ENCODE measurements at places on chromosomes 1 and 21.

- DNase-seq = no peak
Observed at GRCh38 chr1:155920717-155921116, 9.6 kb upstream of the RIT1 start.

DNA sequence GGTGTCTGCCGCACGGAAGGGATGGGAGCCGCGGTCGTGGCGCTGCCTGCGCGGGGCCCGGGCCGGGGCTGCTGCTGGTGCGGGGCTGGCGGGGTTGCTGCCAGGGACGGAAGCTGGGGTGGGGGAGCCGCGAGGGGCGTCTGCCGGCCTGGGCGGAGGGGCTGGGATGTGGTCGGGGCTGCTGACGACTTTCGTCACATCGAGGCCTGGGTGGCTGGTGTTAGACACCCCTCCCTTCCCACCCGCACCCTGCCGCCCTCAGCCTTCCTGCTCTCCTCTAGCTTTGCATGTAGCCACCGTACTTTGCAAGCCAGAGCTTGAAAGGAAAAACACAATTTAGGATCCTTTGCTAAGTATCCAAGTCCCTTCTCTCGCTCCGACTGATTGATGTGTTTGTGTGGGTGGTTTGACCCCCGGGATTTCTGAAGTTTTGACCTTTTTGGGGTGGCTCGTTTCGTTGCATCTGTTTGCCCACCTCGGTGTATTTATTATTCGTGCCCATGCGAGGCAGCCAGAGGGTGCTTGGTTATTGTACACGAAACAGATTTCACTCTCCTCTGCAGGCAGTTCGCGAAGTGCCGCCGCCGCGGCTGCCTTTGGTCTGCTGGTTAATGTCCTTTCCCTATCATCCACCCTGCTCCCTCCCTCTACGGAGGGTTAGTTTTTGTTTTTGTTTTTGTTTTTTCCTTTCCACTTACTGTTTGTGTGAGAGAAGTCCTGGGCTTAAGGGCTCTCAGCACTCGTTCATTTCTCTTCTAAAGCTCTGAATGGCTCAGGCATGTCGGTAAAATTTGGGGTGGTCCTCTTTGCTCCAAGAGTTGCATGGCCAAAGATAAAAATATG, 868 bp downstream of the C1orf21 start:
- peak; percentile 3 for DNase-seq

DNA sequence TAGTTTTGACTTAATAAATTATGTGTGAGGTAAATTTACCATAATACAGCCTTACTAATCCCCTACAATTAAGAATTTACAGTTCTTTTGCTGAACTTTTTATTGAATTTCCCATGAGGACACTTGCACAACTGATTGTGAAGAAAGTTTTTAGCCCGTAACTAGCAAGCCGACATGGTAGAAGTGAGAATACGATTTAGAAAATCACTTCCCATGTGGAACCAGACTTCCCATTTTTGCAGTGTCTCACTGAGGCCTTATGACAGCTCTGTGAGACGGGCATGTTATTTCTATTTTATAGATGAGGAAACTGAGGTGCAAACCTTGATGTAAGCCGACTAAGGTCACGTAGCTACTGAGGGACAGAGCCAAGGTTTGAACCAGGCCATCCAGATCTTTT, 32.5 kb upstream of the LMO4 start:
- DNase-seq = no peak

DNA sequence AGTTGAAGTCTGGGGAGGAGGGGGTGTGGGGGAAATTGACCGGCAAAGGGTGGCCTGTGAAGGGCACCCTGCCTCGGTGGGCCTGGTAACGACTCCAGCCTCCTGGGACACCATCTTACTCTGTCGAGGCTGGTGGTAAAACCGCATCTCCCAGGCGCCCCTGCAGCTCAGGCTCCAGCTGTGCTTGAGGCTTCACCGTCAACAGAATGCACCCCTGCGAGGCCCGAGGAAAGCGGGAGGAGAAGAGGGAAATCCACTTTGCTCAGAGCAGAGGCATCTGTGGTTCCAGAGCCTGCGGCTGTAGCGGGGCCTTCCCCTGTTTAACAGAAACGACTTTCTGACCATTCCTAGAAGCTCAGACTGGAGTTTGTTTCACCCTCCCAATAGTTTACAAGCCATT, 165.6 kb downstream of the NPHP4 start:
- no peak for DNase-seq

All from effector CD4-positive, alpha-beta T cell (primary cell).